ENCODE measurements at places on chromosomes 11 and 22.

DNA sequence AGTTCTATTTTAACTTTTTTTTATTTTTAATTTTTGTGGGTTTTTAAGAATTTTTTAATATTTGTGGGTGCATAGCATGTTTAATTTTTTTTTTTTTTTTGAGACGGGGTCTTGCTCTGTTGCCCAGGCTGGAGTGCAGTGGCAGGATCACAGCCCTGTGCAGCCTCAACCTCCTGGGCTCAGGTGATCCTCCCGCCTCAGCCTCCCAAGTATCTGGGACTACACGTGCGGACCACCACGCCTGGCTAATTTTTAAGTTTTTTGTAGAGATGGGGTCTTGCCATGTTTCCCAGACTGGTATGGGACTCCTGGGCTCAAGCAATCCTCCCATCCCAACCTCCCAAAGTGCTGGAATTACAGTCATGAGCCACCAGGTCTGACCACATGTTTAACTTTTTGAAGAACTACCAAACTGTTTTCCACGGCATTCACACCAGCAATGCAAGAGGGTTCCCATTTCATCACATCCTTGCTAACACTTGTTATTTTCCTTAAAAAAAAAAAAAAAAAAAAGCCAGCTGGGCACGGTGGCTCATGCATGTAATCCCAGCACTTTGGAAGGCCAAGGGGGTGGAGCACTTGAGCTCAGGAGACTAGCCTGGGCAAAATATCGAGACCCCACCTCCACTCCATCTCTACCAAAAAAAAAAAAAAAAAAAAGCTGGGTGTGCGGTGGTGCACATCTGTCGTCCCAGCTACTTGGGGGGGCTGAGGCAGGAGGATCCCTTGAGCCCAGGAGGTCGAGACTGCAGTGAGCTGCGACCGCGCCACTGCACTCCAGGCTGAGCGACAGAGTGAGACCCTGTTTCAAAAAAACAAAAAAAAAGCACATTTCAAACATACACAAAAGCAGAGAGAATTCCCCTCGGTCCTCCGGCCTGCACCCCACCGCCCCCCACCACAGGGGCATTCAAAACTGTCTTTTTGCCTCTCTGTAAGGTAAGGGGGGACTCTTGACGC, 16.7 kb upstream of the TXNRD2 start:
- DNase-seq = peak; percentile 60

GRCh38 chr11:45280449-45280848, 5.7 kb downstream of the SYT13 start:
- DNase-seq = no peak

DNA sequence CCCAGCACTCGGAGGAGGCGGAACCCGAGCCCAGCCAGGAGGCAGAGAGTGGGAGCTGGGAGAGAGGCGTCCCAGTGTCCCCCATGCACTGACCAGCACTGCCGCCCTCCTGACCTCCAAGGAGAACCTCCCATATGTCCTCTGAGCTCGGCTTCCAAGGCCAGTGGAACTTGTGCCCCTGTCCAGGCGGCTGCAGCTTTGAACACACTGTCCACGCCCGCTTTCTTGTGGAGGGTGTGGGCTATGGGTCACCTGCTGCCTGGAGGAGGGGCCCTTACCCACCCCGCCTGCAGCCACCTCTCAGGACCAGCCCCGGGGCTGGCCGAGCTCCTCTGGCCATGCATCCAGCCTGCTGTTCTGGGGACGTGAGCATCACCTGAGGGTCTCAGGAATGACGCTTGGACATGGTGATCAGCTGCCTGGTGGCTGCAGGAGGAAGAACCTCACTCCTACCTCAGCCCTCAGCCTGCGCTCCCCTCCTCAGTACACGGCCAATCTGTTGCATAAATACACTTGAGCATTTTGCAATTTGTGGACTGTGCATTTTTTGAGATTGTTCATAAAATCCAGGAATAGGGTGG, 22.2 kb upstream of the MUC5B start:
- peak; percentile 2 for DNase-seq

GRCh38 chr11:112166562-112166961, 610 bp upstream of the TEX12 start:
- no peak for DNase-seq

- DNase-seq = no peak
Measured at GRCh38 chr11:120633616-120634393, 122.3 kb downstream of the GRIK4 start.

DNA sequence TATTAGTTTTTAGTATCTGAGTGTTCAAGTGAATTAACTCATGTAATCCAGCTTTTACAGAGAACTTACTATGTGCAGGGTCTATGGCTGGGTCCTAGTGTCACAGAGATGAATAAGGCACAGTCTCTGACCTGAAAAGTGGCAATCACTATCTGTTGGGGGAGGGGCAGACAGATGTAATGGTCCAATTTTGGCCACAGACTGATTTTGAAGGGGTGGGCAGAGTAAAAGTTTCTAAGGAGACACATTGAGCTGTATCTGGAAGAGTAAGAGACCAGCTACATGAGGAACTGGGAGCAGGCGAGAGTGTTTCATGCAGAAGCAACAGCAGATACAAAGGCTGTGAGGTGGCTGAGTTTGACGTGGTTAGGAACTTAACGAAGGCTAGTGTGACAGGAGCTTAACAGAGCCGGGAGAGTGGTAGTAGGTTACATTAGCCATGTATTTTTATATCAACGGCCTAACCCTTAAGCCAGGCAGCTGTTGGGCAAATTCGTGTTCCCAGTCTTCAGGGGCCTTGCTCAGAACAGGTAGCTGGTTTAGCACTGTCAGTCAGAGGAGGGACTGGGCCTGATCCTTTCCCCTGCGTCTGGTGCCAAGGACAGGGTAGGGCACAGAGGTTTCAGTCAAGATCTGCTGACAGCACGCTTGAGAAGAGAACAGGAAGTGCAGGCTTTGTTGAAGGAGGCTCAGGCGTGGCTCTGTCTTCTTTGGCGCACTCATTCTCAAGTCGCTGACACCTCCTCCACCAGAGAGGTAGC, 1.4 kb upstream of the STIM1 start:
- no peak for DNase-seq

- no peak for DNase-seq
Measured at GRCh38 chr11:78833237-78833636, 258.6 kb upstream of the NARS2 start.

DNA sequence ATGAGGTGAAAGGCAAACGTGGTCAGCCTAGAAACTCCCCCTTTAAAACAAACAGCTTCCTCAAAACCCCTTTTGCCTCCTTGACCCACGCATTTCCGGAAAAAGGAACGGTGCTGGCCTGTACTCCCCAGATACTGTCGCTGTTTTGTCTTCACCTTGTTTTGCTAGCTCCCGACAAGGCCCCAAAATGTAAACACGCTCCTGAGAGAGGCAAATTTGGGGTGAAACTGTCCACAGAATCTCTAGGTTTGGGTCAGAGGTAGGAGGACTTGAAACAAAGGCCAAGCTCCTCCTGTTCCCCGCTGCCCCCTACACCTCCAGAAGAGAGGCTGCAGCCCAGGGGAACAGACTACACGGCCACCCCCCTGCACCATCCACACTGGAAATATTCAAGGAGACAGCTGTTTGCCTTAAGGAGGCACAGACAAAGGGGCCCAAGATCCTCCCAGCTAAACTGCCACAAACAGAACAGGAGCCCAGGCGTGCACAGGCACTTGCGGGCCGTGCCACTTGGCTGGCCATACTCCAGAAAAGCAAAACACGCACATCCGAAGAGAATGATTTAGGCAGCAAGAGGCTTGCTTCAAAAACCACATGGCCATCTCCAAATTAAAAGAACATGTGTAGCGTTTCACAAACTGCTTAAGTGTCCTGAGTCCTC, 160.5 kb upstream of the GRK3 start:
- no peak for DNase-seq

GRCh38 chr11:92376146-92376599, 151.6 kb downstream of the FAT3 start:
- DNase-seq = no peak

Data from posterior cingulate gyrus (tissue), 11 donors.